ENCODE measurements at places on chromosomes 4 and X.

- no peak for DNase-seq
Observed at GRCh38 chr4:90503677-90504076, 376.5 kb downstream of the CCSER1 start.

DNA sequence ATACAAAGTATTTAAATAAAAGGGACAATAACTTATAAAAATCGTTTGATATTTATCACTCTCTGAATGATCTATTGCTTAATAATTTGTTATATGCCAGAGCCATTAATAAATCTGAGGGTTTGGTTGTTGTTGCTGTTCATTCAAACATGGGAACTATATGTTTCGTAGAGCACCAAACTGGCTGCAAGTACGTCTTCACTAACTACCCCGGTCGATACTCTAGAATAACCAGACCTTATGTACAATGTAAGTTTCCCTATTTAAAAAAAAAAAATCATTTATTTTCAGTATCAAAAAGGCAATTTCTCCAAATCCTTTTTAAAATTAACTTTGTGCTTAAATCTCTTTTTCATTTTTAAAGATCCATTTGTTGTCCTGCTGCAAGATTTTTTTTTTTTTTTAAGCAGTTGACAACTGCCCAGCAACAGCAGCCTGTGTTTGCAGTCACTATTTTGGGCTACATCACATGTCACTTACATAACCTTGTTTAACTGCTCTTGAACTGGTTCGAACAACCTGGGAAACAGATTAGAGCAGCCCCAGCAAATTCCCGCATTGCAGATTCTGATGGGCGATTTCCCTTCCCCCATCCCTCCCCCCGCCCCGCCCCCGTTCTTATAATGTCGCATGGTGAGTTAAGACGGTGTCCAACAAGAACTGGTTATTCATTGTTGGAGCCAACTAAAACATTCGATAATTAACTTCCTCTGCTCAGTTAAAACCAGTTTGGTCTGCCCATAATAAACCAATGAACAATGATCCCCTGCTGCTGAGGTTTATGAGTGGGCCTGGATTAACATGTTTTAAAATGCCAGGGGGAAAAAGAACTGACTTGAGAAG lies 238.9 kb downstream of the NR3C2 start:
- DNase-seq: no peak

DNA sequence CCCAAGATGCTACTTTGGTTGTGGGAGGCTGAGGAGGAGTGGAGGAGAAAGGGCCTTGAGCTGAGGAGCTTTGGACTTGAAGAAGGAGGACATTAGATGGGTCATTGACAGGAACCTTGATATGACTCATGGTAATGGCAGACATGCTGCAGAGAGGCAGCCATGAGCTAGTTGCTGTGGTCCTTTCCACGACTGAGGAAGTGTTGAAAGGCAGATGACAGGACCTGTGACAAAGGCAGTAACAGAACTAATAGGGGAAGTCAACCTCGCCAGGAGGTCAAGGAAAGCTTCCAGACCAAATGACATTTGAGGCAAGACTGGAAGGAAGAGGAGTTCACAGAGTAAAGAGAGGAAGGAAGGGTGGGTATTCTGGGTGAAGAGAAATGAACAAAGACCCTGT lies 7.6 kb upstream of the XPNPEP2 start:
- no peak for DNase-seq

GRCh38 chr4:14269824-14270223 lies 642.3 kb upstream of the BOD1L1 start:
- no peak for DNase-seq

GRCh38 chrX:9257718-9258420 lies 207.0 kb upstream of the TBL1X start:
- no peak for DNase-seq

- DNase-seq: peak; percentile 58
Observed at GRCh38 chrX:131763674-131764073, 219.8 kb downstream of the OR13H1 start.

- no peak for DNase-seq
Observed at GRCh38 chrX:154120567-154120966, 23.1 kb upstream of the MECP2 start.

GRCh38 chr4:153409924-153410501 lies 56.1 kb upstream of the TMEM131L start:
- DNase-seq: no peak

- no peak for DNase-seq
Observed at GRCh38 chr4:60897415-60897814, 302.7 kb upstream of the ADGRL3 start.

DNA sequence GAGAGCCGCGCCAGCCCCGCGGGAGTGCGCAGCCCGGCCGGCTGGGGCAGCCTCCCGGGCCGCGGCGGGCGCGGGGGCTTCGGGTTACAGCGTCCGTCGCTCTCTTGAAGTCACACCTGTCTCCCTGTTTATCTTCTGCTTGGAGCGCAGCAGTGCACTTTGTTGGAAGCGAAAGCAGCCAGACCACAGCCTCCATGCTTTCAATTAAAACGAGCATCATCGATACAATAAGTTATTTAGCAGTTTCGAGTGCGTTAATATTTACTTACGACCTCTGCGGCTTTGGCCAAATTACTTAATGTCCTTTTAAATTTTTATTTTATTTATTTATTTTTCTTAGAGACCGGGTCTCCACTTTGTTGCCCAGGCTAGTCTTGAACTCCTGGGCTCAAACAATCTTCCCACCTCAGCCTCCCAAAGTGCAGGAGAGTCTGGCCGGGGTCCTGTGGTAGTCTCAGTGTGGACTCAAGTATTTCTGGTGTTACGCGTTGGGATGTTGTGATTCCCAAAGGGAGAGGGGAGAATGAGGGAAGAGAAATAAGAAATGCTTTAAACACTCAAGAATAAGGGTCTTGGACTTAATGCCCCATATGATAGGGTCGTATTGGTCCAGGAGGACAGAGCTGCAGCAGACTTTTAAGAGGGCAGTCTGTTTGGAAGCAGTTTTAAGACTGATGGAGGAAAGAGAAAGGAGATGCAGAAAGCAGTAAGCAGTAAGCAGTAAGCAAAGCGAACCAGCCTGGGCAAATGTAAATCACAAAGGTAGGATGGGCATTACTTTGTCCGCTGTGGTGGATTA lies 504 bp upstream of the PDLIM3 start:
- no peak for DNase-seq

GRCh38 chr4:176404621-176405020 lies 84.9 kb downstream of the SPCS3 start:
- no peak for DNase-seq

DNA sequence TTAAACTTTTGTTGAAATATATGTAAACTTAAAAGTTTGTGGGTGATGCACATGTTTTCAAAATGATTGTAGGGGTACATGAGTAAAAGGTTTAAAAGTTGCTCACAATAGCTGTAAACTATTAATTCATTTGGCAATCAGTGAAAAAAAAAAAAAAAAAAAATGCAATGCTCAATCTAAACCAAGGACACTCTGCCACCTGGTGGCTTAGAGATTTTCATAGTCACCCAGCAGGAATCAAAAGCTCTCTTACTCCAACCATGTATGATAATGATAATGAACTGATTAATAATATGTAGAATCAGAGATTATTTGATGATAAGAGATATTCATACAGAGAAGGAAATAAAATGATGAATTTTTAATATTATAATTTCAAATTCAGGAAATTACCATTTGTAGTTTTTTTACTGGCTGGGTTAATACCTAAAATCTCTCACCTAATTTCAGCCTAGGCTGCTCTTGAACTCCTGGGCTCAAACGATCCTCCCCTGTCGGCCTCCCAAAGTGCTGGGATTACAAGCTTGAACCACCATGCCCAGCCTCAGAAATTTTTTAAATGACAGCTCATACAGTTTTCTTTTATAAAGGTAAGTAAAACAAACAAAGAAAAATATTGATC lies 46.9 kb upstream of the SLC25A4 start:
- no peak for DNase-seq
